ENCODE measurements at places on chromosomes 11 and 22. TPM values are rescaled to one million over a fixed set of nuclear protein-coding genes. Genes with fewer than 3 reads are reported as not detected.

Gene LINC01488
- polyA plus RNA-seq: not detected

Gene DDB1
- polyA plus RNA-seq: 83.4 TPM

Gene HTATIP2
- 30.6 TPM for polyA plus RNA-seq

Gene BTG4
- polyA plus RNA-seq: not detected

Gene CCS
- polyA plus RNA-seq: 161 TPM

Gene GRIK4
- polyA plus RNA-seq: 0.19 TPM

Gene BLID
- polyA plus RNA-seq: not detected

Gene LRRN4CL
- 0.17 TPM for polyA plus RNA-seq

Gene TPBGL
- 0.11 TPM for polyA plus RNA-seq

Gene OTUB1
- polyA plus RNA-seq: 89.7 TPM

Gene CASP12
- 0.20 TPM for polyA plus RNA-seq

Gene CFAP300
- polyA plus RNA-seq: 0.21 TPM

Gene TMEM86A
- 2.0 TPM for polyA plus RNA-seq

Gene OR52I2
- not detected for polyA plus RNA-seq

Gene GATD1
- polyA plus RNA-seq: 13.9 TPM

DNA sequence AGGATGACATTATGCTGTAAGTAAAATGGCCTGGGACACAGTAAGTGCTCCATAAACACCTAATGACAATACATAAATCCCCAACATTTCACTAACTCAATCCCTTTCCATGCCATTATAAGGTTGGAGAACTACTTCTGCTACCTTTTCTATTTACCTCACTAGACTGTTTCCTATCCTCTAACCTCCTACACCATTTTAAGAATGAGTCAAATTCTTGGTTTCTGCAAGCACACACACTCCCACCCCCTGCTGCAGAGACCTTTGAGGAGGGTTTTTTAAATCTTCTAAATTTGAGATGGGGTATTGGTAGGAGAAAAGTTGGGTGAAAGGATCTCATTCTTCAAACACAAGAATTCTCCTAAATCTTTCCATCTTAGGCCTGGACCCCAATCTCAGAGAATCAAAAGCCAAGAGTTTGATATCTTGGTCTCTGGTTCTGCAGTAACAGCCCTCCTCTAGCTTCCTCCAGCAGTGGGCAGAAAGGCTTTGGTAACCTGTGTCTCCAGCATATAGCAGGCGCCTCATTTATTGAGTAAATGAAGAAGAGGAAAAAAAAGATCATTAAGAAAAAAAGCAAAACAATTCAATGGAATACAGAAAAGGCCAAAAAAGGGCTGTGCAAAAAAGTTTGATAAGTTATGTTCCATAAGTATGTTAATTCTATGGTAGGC is 42.3 kb downstream of the SYTL2 start:
- DNase-seq: no peak

DNA sequence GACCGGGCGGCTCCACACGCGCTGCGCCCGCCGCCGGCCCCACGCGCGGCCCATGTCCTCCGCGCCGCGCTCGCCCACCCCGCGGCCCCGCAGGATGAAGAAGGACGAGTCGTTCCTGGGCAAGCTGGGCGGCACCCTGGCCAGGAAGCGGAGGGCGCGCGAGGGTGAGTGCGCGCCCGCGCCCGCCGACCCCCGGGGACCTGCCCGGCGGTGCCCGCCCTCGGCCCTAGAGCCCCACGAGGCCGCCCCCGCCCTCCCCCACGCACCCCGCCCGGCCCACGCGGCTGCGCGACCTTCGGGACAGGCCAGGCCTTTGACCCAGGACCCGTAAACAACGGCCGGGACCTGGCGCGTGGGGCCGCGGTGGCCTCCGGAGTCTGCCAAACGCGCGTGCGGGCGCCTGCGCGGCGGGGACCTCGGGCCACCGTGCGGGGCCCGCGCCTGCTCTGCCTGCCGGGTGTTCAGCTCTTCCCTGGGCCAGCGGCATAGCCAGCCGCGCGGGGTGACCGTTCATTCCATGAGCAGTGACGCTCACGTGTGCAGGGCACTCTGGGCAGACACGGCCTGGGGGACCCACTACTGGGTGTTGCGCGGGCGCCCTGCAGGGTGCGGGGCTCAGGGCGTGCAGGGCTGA is at the start of gene PARVB:
TSS of gene PARVB (plus strand) at position 15 of the 634 bp plus-strand sequence. CDS start at position 53, 38 bp downstream.
- peak; percentile 87 for DNase-seq

DNA sequence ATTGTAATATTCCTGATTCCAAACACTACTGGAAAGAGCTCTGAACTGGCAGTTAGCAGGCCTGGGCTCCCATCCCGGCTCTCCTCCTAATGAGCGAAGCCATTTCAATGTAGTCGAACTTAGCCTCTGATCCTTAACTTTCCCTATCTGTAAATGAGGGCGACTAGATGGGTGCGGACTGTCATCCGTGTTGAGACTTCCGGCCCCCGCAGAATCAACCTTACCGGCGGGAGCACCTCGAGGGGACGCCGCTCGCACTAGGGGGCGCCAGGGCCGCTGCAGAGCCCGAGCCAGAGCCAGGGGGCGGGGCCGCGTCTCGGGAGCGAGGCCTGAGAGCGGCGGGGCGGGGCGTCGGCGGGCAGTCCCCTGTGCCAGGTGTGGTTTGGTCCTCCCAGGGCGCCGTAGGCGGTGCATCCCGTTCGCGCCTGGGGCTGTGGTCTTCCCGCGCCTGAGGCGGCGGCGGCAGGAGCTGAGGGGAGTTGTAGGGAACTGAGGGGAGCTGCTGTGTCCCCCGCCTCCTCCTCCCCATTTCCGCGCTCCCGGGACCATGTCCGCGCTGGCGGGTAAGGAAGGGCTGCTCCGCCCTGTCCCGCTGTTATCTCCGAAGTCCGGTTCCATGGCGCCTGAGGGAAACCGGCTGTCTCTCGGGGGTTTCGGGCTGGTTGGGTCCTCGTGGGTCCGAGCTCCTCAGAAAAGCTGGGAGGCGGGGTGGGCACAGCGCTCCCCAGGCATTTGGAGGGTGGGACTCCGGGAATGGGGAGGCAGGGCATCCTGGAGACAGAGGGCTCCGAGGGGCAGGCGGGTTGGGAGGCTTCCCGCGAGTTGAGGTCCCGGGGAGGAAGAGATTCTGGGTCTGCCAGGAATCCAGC is at the start of gene LIMK2:
TSS of gene LIMK2 (plus strand) at position 437 of the 869 bp plus-strand sequence. CDS start at position 548, 111 bp downstream.
- DNase-seq: peak; percentile 100

DNA sequence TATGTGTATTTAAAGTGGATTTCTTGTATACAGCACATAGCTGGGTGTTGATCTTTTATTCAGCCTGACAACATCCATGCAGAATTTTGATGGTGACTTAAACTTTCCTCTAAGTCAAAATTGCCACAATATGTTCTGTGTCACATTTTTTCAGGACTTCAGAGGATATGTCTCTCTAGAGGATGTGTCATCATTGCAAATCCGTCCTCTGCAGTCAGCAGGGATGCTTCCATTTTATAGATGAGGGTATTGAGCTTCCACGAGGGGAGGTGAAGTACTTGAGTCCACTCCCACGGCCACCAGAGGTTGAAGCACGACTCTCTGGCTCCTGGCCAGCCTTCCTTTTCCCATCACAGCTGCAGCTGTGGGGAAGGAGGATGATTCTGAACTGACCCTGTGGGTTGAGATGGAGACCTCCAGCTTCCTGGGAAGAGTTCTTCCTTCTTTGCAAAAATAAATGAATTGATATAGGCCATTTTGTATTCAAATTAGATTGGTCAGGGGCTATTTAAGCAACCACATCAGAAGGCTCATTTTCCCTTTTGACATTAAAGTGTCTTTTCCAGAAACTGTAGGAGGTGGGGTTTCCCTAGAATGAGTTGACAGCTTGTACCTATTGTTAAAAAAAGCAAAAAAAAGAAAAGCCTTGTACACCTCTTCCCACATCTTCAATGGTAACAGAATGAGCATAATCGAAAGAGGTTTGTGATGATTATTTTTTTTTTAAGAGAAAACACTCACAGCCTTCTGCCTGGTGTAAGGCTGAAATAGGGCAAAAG is 55.2 kb upstream of the MYEOV start:
- no peak for DNase-seq

GRCh38 chr11:2803186-2804091 is 82.1 kb downstream of the CDKN1C start:
- DNase-seq: peak; percentile 57

- no peak for DNase-seq
These were observed 124.3 kb downstream of the RBFOX2 start for GRCh38 chr22:35904336-35904692.

DNA sequence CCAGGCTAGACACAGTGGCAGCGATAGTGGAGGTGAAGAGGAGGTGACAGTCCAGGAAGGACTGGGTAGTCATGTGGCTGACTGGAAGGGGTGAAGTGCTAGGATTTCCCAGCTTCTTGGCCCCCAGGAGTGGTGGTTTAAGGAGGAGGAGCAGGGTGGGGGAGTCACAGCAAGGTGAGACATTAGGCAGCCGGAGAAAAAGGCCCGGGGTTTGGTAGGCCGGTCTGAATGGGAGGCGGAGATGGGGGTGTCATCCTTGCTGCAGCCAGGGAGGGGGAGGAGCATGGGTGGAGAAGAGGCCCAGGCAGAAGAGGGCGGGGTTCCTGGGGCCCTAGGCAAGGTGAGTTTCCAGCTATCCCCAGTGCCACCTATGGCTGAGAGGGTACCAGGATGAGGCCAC is 6.1 kb downstream of the SIPA1 start:
- DNase-seq: no peak

GRCh38 chr11:36362902-36363301 is 66.8 kb downstream of the PRR5L start:
- no peak for DNase-seq

GRCh38 chr11:12871788-12872321 is 137.3 kb upstream of the RASSF10 start:
- DNase-seq: no peak

DNA sequence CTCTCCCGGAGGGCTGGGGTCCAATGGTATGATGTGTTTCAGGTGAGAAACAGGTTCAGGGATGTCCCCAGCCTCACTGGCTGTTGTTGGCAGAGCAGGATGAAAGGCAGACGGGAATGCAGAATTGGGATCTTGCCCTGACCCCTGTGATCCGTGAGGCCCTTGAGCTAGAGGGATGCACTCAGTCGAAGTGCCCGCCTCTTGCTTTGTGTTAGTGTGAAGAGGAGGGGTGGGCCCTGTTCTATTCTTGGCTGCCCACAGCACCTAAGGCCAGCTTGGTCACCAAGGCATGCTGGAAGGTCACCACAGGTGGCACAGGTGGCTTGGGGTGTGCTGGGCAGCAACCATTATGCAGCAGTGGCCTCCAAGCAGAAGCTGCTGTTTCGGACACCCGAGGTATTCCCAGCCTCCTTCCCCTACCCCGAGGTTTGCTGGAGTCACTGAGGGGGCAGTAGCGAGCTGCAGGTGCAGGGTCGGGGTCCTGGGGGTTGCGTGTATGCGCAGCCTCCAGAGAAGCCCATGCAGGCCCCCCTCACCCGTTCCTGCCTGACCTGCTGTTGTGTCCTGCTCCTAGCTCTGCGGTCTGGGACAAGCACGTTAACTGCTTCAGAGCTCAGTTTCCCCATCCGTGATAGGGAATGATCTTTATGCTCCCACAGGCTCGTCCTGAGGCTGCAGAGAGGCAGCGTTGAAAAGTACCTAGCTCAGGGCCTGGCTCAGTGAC is 13.0 kb downstream of the LRP5 start:
- no peak for DNase-seq

- DNase-seq: no peak
These were observed 95.8 kb upstream of the CHORDC1 start for GRCh38 chr11:90318651-90319050.

DNA sequence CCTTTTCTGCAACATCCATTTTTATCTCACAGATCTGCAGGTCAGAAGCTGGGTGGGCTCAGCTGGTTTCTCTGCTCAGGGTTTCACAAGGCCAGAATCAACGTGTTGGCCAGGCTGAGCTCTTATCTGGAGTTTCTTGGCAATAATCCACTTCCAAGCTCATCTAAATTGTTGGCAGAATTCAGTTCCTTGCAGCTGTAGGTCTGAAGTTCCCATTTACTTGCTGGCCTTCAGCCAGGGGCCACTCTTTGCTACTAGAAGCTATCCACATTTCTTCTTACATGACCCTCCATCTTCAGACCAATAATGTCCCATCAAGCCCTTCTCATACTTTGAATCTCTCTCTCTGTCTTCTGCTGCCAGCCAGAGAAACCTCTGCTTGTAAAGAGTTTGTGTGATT is 103.5 kb downstream of the WNT11 start:
- DNase-seq: no peak

- no peak for DNase-seq
These were observed 146.4 kb upstream of the POU2AF2 start for GRCh38 chr11:111099028-111099713.

DNA sequence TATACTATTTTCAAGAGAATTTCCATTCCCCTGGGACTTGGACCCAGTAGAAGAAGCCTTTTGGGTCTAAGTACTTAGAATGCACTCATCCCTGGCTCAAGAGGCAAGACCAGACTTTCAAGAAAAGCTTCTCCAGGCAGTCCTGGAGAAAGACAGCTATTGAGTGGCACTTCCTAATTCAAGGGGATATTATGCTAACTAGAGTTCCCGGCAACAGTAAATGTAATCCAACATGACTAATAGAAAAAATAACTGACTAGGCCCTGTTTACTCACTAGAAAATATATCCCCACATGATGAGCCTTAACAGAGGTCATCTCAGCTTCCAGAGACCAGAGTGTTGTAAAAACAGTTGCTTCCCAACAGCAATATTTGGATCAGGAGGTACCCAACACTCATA is 47.2 kb upstream of the AKIP1 start:
- no peak for DNase-seq

DNA sequence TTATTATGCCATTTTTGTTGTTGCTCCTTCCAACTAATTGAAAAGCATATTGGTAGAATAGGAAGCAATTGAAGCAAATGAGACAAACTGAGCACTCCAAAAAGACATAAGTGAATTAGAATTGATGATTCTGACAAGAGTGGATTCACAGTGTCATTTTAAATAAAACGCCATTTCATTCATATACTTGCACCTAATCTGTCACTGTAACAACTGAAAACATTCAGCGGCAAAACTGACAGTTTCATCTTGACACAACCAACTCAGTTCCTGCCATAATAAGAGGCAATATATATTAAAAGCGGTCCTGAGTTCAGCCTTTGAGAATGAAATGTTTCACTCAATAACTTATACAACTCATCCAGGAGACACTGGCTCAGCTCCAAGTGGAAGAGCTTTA is 306.8 kb downstream of the CNTN5 start:
- no peak for DNase-seq

- no peak for DNase-seq
These were observed 141.3 kb upstream of the TTC12 start for GRCh38 chr11:113173126-113173525.

DNA sequence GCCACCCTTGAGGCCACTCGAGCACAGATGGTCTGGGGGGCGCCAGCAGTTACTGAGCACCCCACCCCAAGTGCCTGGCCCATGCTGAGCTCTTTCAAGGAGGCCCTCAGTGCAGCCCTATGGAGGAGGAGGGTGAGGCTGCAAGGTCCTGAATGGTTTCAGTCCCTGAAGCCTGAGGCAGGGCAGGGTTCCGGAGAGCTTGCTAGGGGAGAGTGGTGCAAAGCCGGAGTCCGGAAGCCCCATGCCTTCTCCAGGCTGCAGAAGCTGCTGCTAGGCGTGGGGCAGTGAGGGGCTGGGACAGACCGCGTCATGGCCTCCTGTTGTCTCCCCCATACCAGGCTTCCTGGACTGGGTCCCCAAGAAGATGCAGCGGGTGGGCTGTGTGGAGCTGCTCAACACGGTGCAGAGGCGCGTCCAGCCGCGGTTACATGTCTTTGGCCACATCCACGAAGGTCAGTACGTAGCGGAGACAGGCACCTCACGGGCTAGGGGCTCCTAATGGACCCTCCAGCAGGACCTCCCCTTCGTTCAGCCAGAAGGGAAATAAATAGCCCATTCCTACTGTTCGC is 90.6 kb downstream of the MPPED1 start:
- no peak for DNase-seq
